ENCODE measurements at places on chromosomes 11 and 22. TPM values are rescaled to one million over a fixed set of nuclear protein-coding genes. Genes with fewer than 3 reads are reported as not detected.

DNA sequence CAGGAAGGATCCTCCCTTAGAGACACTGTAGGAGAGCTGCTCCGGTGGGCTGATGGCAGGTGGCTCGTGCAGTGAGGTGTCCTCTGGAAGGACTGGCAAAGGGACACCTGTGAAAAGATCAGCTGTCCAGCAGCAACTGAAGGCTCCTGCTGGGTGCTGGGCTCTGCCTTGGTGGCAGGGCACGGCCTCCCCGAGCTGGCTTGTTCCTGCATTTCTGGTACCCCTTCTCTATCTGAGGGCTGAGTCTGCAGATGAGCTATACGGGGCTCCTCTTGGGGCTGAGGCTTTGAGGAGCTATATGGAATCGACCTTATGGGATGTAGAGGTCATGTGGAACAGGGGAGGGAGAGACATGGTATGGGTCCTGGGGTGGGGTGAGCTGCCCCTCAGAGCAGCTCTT, 875.8 kb downstream of the BRD1 start:
- H3K4me3 ChIP-seq = no peak overlapping the region
- H3K36me3 ChIP-seq = no peaks in the 10 kb centered on the region
- DNase-seq = no peak

GRCh38 chr11:79925570-79925969, 484.7 kb upstream of the TENM4 start:
- no peaks in the 10 kb centered on the region for H3K27me3 ChIP-seq
- DNase-seq = no peak
- H3K36me3 ChIP-seq = no peaks in the 10 kb centered on the region

Gene SMTNL1
- not detected for total RNA-seq

GRCh38 chr11:15911377-15912044, 444.8 kb downstream of the SOX6 start:
- no peak overlapping the region for H3K27ac ChIP-seq
- no peaks in the 10 kb centered on the region for H3K4me1 ChIP-seq
- DNase-seq = peak; percentile 28
- H3K27me3 ChIP-seq = no peaks in the 10 kb centered on the region
- H3K4me3 ChIP-seq = no peak overlapping the region

- no peaks in the 10 kb centered on the region for H3K4me1 ChIP-seq
- no peaks in the 10 kb centered on the region for H3K27me3 ChIP-seq
- H3K27ac ChIP-seq = no peak overlapping the region
- no peak overlapping the region for H3K4me3 ChIP-seq
- no peaks in the 10 kb centered on the region for H3K36me3 ChIP-seq
These were observed 12.6 kb upstream of the PRDM11 start for GRCh38 chr11:45133878-45134277.

Gene AQP11
- not detected for total RNA-seq

GRCh38 chr22:36964106-36964505, 50.7 kb downstream of the CSF2RB start:
- H3K27me3 ChIP-seq = no peaks in the 10 kb centered on the region
- H3K36me3 ChIP-seq = no peaks in the 10 kb centered on the region
- no peak overlapping the region for H3K4me3 ChIP-seq
- H3K27ac ChIP-seq = no peak overlapping the region
- H3K4me1 ChIP-seq = no peaks in the 10 kb centered on the region

GRCh38 chr22:42961810-42962209, 53.1 kb downstream of the PACSIN2 start:
- no peaks in the 10 kb centered on the region for H3K27me3 ChIP-seq
- no peaks in the 10 kb centered on the region for H3K36me3 ChIP-seq
- no peak for DNase-seq
- H3K4me3 ChIP-seq = no peak overlapping the region
- no peaks in the 10 kb centered on the region for H3K4me1 ChIP-seq
- no peak overlapping the region for H3K27ac ChIP-seq

DNA sequence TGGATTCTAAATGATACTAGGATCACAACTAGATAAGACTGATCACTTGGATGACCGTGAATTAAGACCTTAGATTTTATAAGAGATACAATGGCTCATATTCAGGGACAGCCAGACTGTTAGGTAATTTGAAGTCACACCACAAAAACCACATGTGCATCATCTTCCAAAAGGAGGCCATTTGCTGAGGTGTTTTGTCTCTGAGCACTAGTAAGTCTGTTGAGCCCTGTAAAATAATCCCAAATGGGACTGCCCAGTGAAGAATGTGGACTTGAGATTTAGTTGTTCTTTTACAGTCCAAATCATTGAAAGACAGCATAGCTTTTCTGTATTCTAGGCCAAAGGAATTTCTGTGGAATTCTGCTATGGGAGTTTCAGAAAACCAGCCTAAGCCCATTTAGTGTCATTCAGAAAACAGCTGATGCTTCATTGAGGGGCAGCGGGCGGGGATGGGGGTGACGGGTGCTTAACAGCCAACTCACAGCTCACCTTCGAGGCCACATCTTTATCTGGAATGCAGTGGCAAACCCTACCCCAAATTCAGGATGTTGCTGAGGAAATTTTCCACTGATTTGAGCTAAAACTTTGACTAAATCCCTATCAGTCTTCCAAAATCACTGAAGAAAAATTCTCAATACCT, 80.1 kb upstream of the BIRC3 start:
- H3K4me3 ChIP-seq = no peak overlapping the region
- no peaks in the 10 kb centered on the region for H3K36me3 ChIP-seq
- H3K4me1 ChIP-seq = peaks cover 3% of the 10 kb centered on the region

DNA sequence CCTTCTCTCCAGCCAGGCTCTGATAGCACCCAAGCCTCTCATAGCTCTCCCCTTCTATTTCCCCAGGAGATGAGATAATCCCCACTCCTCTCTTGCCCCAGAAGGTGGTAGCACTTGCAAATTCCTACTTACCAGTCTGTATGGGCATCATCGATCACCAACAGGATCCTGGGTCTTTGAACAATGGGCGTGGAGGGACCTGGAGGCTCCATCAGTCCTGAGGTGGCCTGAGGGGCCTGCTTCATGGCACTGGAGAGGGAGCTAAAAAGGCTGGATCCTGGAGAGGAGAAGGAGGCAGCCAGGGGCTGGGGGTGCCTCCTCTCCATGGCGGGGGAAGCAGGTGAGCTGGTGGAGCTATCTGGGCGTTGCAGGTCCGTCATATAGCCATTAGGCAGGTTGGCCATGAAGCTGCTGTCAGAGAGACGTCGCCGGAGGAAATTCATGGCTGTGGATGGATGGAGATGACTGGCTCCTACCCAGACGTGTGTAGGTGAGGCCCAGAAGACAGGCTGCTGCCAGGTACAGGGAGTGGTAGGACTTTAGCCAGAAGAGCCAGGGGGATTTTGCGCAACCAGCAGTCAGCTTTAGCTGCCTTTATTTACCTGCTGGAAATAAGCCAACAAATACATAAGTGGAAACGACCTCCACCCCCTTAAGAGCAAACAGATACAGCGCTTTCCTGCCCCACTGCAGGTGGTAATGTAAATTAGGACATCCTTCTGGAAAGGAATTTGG, 51.8 kb downstream of the SYN3 start:
- no peaks in the 10 kb centered on the region for H3K4me1 ChIP-seq
- no peak overlapping the region for H3K4me3 ChIP-seq
- no peaks in the 10 kb centered on the region for H3K36me3 ChIP-seq
- no peak for DNase-seq
- H3K27ac ChIP-seq = no peak overlapping the region

GRCh38 chr11:62665599-62666258, 617 bp downstream of the CSKMT start:
- no peaks in the 10 kb centered on the region for H3K36me3 ChIP-seq
- H3K4me1 ChIP-seq = peaks cover 12% of the 10 kb centered on the region
- H3K4me3 ChIP-seq = peak overlapping the region; percentile 92
- DNase-seq = peak; percentile 59
- peak overlapping the region; percentile 89 for H3K27ac ChIP-seq
- H3K27me3 ChIP-seq = no peaks in the 10 kb centered on the region

Gene MUC15
- not detected for total RNA-seq

- H3K27me3 ChIP-seq = no peaks in the 10 kb centered on the region
- H3K27ac ChIP-seq = peak overlapping the region; percentile 9
- H3K4me3 ChIP-seq = no peak overlapping the region
- H3K4me1 ChIP-seq = no peaks in the 10 kb centered on the region
- no peaks in the 10 kb centered on the region for H3K36me3 ChIP-seq
- peak; percentile 80 for DNase-seq
These were observed 2.1 kb downstream of the CCDC88B start for GRCh38 chr11:64341851-64342791.

DNA sequence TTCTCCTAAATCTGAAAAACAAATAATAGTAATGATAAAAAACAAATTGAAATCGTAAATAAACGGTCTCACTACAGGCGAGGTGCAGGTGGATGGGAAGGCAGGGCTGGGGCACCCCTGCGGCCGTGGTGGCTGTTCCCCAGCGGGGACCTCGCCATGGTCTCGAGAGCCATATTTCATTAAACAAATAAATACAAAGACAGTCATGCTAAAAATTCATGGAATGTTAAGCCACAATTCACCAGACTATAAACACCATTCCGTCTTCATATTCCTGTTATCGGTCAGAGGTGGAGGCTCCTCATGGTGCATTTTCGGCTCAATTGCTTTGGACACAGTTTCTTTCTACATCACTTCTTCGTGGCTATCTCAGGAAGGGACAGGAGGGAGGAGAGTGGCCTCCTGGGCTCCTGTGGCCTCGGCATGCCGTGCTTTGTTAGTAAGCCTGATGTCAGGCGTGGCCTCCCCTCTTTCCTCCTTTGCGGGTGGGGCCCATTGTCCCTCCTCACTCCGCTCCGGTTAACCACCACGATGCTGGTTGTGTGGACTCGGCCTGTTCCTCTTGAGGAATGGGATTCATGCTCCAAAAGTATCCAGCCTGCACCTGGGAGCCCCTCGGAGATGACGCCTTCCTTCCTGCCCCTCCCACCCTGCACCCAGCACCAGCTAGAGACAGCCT, 16.1 kb upstream of the BRSK2 start:
- H3K4me3 ChIP-seq = no peak overlapping the region
- no peaks in the 10 kb centered on the region for H3K27me3 ChIP-seq
- no peaks in the 10 kb centered on the region for H3K36me3 ChIP-seq
- DNase-seq = no peak
- H3K4me1 ChIP-seq = no peaks in the 10 kb centered on the region

Gene TCN1
- not detected for total RNA-seq

GRCh38 chr11:41522899-41523672, 63.6 kb upstream of the LRRC4C start:
- no peak overlapping the region for H3K4me3 ChIP-seq
- DNase-seq = no peak
- no peaks in the 10 kb centered on the region for H3K27me3 ChIP-seq

GRCh38 chr11:76184551-76184993, 21.7 kb downstream of the WNT11 start:
- H3K27me3 ChIP-seq = no peaks in the 10 kb centered on the region
- H3K36me3 ChIP-seq = no peaks in the 10 kb centered on the region
- H3K27ac ChIP-seq = no peak overlapping the region
- no peak for DNase-seq

DNA sequence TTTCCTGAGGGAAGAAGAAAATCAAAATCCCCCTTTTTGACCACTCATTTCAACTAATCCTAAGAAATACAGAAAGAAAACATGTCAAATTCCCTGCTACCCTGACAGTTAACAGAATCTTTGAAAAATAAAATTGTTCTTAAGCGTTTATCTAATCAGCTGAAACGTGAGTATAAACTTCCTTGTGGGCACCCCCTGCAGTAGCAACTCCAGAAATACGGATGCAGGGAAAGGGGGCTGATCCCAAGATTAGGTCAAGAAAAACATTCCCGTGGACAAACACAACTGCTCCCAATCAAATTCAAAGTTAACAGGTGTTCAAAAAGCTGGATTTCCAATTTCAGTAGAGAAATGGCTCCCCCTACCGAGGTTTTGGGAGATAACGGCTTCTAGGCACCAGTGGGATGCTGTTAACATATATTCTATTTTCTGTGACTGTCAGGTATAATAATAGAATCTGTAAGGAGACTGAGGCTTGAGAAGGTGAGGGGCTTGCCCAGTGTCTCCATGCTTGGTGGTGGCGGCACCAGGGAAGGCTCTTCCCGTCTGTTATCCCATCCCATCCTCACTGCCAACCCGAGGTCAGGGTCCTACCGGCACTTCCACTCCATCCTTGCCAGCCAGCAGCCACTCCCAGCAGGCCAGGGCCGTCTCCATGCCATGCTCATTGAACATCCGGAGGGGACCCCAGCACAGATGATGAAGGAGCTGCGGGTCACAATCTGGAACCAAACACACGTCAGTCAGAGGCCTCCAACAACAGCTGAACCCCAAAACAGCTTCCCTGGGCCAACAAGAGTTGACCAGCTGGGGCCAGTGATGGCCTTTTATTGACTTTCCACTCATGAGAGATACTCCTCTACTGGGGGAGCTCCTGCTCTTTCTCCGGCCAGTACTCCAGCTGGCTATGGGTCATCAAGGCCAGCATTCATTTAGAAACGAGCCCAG, 32.0 kb upstream of the SERPIND1 start:
- no peak overlapping the region for H3K4me3 ChIP-seq
- H3K27ac ChIP-seq = no peak overlapping the region
- no peaks in the 10 kb centered on the region for H3K4me1 ChIP-seq
- DNase-seq = no peak
- no peaks in the 10 kb centered on the region for H3K36me3 ChIP-seq

DNA sequence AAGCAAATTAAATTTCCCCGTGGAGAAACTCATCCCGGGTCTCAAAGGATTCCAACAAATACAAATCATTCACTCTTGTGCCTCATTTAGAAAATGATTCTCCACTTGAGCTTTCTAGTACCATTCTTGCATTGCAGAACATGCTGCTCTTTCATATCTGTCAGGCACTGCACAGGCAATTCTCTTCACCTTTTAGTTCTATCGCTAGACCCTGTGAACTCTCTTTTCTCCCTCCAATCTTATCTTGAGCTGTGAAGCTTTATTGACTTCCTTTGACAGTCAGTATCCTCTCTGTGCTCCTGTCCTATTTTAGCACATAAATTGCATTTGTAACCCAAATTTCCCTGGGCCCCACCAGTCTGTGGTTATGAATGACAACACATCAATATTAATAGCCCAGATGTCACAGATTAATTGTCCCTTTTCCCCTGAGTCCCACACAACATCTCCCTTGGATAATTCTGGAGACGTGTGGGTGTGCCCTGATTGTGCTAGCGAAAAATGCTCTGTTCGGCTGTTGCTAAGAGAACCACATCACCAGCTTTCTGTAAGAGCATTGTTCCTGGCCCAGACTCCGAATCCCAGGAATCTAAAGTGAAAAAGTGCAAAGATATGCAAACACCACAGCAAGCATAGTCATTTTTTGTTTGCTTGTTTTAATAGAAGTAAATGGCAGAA, 22.4 kb upstream of the SC5D start:
- H3K4me3 ChIP-seq = no peak overlapping the region
- H3K4me1 ChIP-seq = no peaks in the 10 kb centered on the region
- peaks cover 6% of the 10 kb centered on the region for H3K27me3 ChIP-seq
- DNase-seq = no peak
- H3K27ac ChIP-seq = no peak overlapping the region
- H3K36me3 ChIP-seq = no peaks in the 10 kb centered on the region

Gene PDE2A
- 100 TPM for total RNA-seq

Gene NLRX1
- total RNA-seq = 15.3 TPM

GRCh38 chr11:26993965-26994457, at the start of gene FIBIN:
Gene FIBIN, plus strand, starts transcription at chr11:26994112. Its CDS starts 415 bp downstream, at chr11:26994527.
- H3K27me3 ChIP-seq = no peaks in the 10 kb centered on the region
- peaks cover 5% of the 10 kb centered on the region for H3K4me1 ChIP-seq
- peak within 1 kb of the TSS; percentile 74 for H3K27ac ChIP-seq
- no peaks in the 10 kb centered on the region for H3K36me3 ChIP-seq
- DNase-seq = peak; percentile 46
- H3K4me3 ChIP-seq = peak within 1 kb of the TSS; percentile 44

- no peak for DNase-seq
- H3K27ac ChIP-seq = no peak overlapping the region
- H3K4me3 ChIP-seq = no peak overlapping the region
- no peaks in the 10 kb centered on the region for H3K36me3 ChIP-seq
- H3K4me1 ChIP-seq = no peaks in the 10 kb centered on the region
These were observed 44.9 kb upstream of the TCF20 start for GRCh38 chr22:42315392-42315756.

Gene C22orf42
- total RNA-seq = not detected

- no peak for DNase-seq
- no peaks in the 10 kb centered on the region for H3K36me3 ChIP-seq
These were observed 12.9 kb upstream of the JHY start for GRCh38 chr11:122869622-122870021.

Gene C11orf16
- total RNA-seq = not detected
